ENCODE measurements at places on chromosomes 13 and 19.

DNA sequence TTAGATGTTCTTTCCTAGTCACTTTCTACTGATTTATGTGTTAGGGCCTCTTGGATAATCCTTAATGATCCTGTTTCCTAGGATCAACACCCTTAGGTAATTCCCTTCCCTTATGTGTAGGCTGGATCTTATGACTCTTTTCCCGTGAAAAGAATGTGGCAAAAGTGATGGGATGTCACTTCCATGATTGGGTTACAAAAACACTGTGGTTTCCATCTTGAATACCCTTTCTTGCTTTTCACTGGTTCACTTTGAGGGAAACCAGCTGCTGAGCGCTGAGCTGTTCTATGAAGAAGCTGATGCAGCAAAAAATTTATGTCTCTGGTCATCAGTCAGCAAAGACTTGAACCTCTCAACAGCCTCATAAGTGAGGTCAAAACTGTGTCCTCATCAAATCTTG lies 609.4 kb downstream of the OLFM4 start:
- DNase-seq = no peak

GRCh38 chr19:16247353-16248182 lies 49.9 kb downstream of the AP1M1 start:
- peak; percentile 87 for DNase-seq

GRCh38 chr19:3154957-3155736 lies 19.3 kb downstream of the GNA15 start:
- peak; percentile 90 for DNase-seq

GRCh38 chr13:52975161-52975560 lies 53.5 kb upstream of the OLFM4 start:
- no peak for DNase-seq

GRCh38 chr19:43777163-43777695 lies 3.5 kb downstream of the KCNN4 start:
- DNase-seq = no peak

DNA sequence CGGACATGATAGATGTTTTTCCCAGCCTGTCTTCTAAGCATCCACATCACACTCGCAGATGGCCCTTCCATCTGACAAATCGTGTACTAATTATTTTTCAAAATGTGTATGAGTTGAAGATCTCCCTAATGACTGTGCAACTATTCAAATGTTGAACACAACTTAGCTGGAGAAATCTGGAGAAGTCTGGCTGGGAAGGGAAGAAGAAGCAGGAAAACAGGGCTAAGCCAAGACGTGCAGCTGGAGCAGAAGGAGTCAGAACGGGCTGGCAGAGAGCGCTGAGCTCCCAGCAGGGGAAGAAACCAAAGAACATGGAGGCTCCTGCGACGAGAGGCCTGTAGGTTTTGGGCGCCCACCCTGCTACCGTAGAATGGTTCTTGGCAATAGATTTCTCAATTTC lies 13.2 kb upstream of the LATS2 start:
- no peak for DNase-seq

- DNase-seq = no peak
These were observed 239.2 kb downstream of the LACC1 start for GRCh38 chr13:44118881-44119280.

DNA sequence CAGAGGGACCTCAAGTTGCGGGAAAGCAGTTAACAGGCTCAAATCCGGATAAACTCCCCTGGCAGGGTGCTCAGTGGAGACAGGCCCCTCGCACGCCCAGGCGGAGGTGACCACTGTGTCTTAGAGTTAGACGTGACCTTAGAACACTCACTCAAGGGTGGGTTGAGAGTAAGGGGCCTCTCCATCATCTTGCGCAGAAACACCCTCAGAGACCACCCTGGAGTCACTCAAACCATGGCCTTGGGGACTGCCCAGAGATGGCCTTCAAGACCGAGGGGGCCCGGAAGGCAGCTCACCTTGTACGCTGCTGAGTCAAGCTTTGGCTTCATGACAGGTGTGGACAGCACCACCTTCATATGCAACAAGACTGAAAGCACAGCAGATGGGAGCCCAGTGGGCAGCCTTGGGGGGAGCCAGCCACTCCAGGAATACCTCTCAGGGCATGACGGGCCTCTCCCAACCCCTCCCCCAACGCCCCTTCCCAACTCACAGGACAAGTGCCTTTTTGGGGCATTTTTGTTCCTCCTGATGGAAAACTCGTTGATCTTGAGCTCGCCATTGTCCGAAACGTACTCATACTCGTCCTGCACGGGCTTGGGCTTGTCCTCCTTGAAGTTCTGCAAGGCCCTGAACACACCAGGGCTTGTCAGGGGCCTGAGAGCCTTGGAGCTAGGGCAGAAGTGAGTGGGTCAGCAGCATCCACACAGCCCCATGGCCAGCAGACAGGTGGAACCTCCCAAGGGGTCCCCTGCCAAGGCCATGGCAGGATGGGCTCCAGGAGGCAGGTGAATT lies 229.2 kb downstream of the TUBA3C start:
- no peak for DNase-seq

GRCh38 chr13:107348471-107348870 lies 780.5 kb upstream of the ARGLU1 start:
- no peak for DNase-seq

GRCh38 chr19:39996811-39997637 lies at the start of gene ZNF546:
ZNF546 (plus strand) TSS chr19:39997060; CDS start chr19:39998327, 1,267 bp downstream.
- peak; percentile 94 for DNase-seq

- no peak for DNase-seq
These were observed 3.2 kb downstream of the ZNF699 start for GRCh38 chr19:9306443-9306842.

- no peak for DNase-seq
These were observed 35.6 kb upstream of the SPATA13 start for GRCh38 chr13:24124789-24125476.

GRCh38 chr13:61383111-61383510 lies 32.5 kb downstream of the PCDH20 start:
- no peak for DNase-seq

GRCh38 chr19:20209051-20209450 lies 42.0 kb downstream of the ZNF486 start:
- DNase-seq = no peak

DNA sequence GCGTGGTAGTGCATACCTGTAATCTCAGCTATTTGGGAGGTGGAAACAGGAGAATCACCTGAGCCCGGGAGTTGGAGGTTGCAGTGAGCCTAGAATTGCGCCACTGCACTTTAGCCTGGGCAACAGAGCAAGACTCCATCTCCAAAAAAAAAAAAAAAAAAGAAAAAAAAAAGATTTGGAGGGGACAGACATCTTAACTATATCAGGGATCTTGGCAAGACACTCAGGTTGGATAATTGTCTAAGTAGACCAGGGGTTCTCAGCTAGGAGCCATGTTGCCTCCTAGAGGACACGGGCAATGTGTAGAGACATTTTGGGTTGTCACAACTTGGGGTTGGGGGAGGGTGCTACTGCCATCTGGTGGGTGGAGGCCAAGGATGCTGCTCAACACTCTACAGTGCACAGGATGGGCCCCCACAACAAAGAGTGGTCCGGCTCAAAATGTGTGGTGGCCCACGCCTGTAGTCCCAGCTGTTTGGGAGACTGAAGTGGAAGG lies 1.9 kb upstream of the ZNF580 start:
- peak; percentile 71 for DNase-seq

DNA sequence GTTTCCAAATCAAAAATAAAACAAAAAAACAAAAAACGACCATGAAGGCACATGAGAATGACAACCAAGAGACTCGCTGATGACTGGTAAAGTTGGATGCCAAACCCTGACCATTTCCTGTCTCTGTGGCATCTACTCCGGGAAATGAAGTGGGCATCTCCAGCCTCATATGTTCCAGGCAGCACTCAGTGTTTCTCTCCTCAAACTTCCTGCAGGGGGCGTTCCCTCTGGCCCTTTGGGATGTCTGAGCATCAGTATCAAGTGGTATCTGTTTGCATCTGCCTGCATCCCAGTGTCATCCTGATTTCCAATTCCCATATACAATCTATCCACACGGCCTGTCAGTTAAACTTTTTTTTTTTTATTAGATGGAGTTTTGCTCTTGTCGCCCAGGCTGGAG lies 9.8 kb upstream of the SIGLEC12 start:
- no peak for DNase-seq

DNA sequence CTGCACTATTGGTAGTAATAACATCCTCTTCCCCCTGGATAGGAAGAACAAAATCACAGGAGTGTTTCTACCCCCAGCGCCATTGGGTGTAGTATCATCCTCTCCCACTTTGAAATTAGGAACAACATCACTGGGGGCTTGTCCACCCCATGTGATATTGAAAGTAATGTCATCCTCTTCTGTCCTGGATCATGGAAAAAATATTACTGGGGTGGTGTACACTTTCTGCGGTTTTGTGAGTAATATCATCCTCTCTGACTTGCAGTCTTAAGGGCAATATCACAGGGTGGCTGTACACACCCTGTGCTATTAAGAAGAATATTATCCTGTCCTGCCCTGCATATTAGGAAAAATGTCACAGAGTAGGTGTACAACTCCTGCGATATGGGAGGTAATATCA lies 4.9 kb upstream of the RGCC start:
- DNase-seq = no peak

DNA sequence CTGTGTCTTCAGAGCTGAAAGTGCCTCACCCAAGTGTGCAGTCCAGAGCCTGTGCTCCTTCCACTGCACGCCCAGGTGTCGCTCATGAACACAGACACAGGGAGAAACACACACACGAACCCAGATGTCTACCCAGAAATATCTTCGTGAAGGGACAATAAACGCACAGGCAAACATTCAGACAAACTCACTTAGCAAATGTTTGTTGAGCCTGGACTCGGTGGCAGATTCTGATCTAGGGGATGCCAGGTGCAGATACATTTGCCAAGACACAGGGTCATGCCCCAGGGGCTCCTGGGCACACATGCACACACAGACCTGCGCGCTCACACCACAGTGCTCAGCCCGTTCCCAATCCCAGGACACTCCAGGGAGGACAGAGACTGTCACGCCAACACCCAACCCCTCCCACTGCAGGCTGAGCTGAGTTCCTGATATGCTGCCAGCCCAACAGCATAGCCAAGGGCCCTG lies 31.9 kb downstream of the SCGB2B2 start:
- DNase-seq = no peak

DNA sequence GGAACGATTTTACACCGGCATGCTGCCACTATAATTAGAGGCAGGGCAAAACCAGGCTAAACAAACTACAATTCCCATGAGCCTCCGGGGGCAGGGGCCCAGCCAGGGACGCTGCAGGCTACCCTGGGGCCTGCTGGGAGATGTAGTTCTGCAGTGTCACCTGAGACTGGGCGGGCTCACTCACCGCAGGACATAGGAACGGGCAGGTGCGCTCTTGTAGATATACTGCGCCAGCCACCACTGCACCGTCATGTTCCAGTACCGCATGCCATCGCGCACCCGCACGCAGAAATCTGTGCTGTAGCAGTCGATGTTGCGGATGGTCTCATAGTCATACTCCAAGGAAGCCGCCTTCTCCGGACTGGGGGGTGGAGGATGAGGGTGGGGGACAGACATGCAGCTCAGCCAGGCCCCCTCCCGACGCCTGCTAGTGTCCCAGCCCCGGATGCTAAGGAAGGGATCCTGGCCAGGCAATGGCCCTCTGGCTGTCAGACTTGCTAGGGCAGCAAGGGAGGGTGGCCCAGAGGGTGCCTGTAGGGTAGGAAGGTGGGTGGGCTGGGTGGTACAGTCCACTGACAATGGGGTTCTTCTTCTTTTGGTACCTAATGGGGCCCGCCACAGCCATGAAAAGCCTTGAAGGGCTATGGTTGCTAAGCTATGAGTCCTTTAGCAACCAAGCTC lies 5.8 kb upstream of the TMC4 start:
- peak; percentile 51 for DNase-seq

GRCh38 chr13:72473321-72473720 lies 254.1 kb downstream of the MZT1 start:
- no peak for DNase-seq

GRCh38 chr13:32911506-32911905 lies 104.7 kb upstream of the KL start:
- peak; percentile 21 for DNase-seq

DNA sequence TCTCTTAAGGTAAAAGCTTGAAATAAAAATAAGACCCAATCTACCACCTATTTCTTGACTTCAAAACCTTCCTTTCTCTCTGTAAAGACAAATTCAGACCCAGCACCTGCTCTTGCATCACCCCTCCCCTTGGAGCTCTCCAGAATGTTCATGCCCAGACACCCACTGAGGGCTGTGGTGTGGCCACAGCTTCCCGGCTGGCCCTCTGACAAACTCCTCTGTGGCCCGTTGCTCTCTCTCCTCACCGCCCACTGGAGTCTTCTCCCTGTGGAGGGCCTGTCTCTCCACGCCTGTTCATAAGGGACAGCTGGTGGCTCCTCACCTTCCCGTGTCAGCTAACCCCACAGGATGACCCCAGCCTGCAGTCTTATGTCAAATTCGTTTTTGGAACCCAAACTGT lies 49.1 kb downstream of the TSSK6 start:
- DNase-seq = no peak

DNA sequence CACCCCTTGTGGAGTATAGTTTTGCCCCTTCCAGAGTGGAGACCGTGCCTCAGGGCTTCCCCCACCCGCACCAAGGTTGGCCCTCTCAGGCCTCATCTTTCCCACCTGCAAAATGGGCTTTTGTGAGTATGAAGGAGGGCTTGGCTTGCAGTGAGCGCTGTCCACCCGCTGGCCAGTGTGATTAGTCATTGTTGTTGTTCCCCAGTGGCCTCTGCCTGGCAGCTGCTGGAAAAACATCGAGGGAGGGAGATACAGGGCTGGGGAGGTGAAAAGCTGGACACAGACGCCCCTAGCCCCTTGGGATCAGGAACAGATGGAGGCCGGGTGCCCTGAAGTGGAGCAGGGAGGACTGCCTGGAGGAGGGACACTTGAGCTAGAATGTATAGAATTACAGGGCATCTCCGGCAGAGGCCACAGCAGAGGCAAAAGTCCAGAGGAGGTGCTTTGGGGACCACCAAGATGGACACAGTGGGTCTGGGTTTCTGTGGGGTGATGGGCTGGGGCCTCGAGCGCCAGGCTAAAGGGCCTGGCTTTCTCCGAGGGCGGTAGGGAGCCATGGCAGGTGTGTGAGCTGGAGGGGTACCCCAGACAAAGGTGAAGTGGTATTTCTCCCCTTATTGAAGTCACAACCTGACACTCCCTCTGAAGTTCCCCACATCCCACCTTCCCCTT lies 3.9 kb upstream of the IL12RB1 start:
- DNase-seq = no peak

- DNase-seq = no peak
These were observed 22.5 kb downstream of the TMEM255B start for GRCh38 chr13:113781571-113781970.

- DNase-seq = no peak
These were observed 464.6 kb downstream of the FGF9 start for GRCh38 chr13:22135446-22135845.

- no peak for DNase-seq
These were observed 811.6 kb upstream of the ARGLU1 start for GRCh38 chr13:107379407-107380155.

- no peak for DNase-seq
These were observed 2.2 kb downstream of the RINL start for GRCh38 chr19:38875656-38876395.
